ENCODE measurements at places on chromosomes 4 and X. TPM values are rescaled to one million over a fixed set of nuclear protein-coding genes. Genes with fewer than 3 reads are reported as not detected.

The MYOZ2 gene
- total RNA-seq: 0.24 TPM

The HSD17B13 gene
- total RNA-seq: not detected

The TASL gene
- total RNA-seq: not detected

The NAA11 gene
- total RNA-seq: not detected

The ETDB gene
- total RNA-seq: not detected

The CFP gene
- 0.17 TPM for total RNA-seq

The SMARCA1 gene
- total RNA-seq: 104 TPM

The SLC9B1 gene
- total RNA-seq: 0.36 TPM

The XG gene
- 0.30 TPM for total RNA-seq

The PRR32 gene
- not detected for total RNA-seq

Data from astrocyte (in vitro differentiated cells and primary cell).